Vein endothelial cell (primary cell): ENCODE measurements at places on chromosomes 3 and 15. TPM values are rescaled to one million over a fixed set of nuclear protein-coding genes. Genes with fewer than 3 reads are reported as not detected.

Gene UBP1
- 76.8 and 91.8 TPM in 2 replicates for total RNA-seq

Gene C3orf20
- not detected in 2 replicates for total RNA-seq

Gene CLPX
- total RNA-seq: 42.8 and 54.5 TPM in 2 replicates

Gene HYAL2
- 582 and 661 TPM in 2 replicates for total RNA-seq
